ENCODE measurements at places on chromosomes 1 and 21. TPM values are rescaled to one million over a fixed set of nuclear protein-coding genes. Genes with fewer than 3 reads are reported as not detected.

The NEXN gene
- 13.2 TPM for total RNA-seq

DNA sequence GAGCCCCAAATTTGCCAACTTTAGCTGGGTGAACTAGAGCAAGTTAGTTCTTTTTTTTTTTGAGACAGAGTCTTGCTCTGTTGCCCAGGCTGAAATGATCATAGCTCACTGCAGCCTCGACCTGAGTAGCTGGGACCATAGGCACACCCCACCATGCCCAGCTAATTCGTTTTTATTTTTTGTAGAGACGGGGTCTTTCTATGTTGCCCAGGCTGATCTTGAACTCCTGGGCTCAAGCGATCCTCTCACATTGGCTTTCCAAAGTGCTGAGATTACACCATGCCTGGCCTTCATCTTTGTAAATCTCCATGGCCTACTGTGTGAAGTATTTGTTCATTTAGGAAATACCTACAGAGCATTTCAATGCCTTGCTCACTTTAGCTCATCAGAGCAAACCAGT, 105.6 kb upstream of the SLC44A3 start:
- DNase-seq: no peak

GRCh38 chr1:160149233-160149632, 2.2 kb upstream of the ATP1A4 start:
- DNase-seq: no peak

GRCh38 chr1:178496410-178497135, at the start of gene CLEC20A:
CLEC20A (minus strand) TSS chr1:178496964; CDS start chr1:178496939, 25 bp downstream.
- DNase-seq: no peak

The FCGR3B gene
- total RNA-seq: 2.1 TPM

DNA sequence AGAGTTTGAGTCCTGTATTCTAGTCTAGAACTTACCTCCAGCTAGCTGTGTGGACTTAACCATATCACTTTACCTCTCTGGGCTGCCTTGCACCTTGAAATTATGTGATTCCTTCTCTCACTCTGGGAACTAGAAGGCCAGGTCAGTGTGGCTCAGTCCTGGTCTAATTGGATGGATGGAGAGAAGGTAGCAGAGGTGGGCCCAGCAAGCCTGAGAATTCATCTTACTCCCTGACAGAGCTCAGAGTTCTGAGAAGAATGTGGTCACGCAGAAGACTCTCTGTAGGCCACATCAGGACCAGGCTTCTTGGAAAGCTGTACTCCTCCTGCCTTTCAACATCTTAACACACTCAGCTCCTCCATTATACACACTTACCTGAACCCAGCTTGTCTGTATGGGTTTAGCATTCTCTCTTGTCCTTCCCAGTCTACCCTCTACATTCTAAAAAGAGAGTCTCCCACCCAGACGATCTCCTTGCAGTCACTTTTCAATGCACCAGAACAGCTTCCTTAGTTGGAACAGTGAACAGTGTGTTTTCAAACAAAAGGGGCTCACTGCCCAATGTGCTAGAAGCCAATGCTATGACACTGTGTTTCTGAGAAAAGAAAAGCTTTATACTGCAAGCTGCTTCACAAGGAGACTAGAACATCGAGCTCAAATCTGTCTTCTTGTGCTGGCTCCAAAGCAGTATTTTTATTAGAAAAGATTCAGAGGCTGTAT, 60.5 kb downstream of the CAPN9 start:
- no peak for DNase-seq

The MAST2 gene
- 81.3 TPM for total RNA-seq

GRCh38 chr1:42420911-42421585, 34.8 kb downstream of the ZMYND12 start:
- peak; percentile 59 for DNase-seq

DNA sequence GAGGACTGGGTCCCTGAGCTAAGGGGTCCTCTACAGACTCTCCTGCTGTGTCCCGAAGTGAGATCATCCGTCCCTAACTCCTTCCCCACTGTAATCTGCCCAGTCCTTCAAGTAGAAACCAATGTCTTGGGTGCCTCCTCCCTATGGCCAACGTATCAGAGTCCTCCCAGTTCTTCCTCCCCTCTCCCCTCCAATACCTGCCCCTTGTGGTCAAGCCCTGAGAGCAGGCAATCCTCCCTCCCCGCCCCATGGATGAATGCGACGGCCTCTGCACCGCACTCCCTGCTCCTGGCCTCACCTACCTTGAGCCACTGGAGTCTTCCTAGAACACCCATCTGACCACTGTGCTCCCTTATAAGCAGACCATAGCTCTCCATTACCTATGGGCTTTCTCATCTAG, 31.1 kb downstream of the HTR6 start:
- DNase-seq: no peak

DNA sequence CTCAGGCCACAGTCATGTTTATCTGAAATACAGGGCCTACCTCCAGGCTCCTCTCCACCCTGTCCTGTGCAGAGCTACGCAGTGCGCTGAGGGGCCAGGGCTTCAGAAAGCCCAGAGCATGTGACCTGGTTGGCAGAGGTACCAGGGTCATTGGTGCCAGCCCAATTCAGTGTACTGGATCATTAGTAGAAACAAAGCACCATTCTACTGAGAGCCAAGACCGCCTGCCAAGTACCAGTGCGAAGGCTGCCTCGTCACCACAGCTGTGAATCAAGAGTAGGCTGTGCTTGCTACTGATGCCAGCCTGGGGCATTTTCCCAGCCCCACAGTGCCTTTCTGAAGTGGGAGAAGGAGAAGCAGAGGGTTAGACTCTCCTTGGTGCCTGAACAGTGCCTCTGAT, 59.8 kb downstream of the CAPN9 start:
- DNase-seq: no peak
